ENCODE measurements at places on chromosomes 13 and 19. TPM values are rescaled to one million over a fixed set of nuclear protein-coding genes. Genes with fewer than 3 reads are reported as not detected.

GRCh38 chr13:59061621-59062020 is 1102.1 kb downstream of the DIAPH3 start:
- no peak overlapping the region for H3K27ac ChIP-seq
- H3K4me1 ChIP-seq, result no peaks in the 10 kb centered on the region
- no peak overlapping the region for H3K4me3 ChIP-seq
- no peak for DNase-seq
- no peaks in the 10 kb centered on the region for H3K36me3 ChIP-seq
- H3K27me3 ChIP-seq, result no peaks in the 10 kb centered on the region

DNA sequence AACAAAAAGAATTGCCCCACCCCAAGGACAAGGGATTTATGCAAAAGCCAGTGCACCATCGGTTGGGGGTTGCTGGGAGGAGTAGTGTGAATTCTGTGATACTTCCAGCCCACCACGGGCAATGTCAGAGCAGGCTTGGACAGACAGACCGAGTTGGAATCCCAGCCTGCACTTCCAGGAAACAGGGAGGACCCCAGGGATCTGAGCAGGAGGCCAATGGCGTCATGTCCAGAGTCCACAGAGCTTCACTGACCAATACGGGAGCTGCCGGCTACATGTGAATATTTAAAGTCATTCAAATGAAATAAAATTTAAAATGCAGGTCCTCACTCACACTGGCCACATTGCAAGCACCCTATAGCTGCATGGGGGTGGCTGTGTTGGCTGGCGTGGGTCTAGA is 10.9 kb downstream of the ZNRF4 start:
- no peak overlapping the region for H3K4me3 ChIP-seq
- H3K4me1 ChIP-seq, result no peaks in the 10 kb centered on the region
- DNase-seq, result no peak
- H3K27ac ChIP-seq, result no peak overlapping the region
- H3K36me3 ChIP-seq, result no peaks in the 10 kb centered on the region

DNA sequence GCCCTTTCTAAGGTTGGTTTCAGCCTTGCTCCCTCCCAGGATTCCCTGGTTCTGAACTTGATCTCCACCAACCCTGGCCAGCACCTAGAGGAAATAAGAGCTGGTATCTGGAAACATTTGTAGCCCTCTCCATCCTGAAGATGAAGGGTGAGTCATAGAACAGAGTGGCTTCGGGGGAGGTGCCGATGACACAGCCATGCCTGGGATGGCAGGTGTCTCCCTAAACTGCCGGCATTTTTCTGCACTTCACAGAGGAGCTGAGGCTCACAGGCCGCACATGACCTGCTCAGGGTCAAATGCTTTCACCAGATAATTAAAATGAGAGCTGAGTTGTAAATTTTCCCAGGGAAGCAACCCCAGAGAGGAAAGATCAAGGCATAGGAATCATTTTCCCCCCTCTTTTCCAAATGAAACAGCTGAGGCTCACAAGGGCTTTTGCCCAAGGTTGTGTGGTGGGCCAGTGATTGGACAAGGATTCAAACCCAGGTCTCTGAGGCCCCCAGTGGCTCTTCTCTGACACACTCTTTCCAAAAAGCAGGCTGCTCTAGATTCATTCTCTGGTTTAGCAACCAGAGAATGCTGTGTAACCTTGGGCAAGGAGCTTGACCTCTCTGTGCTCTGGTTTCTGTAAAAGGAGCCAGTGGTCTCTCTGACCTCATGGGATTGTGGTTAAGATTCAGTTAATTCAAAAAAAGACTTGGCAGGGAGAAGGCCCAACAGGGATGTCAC is 1.2 kb upstream of the SLC25A42 start:
- peaks cover 29% of the 10 kb centered on the region for H3K4me1 ChIP-seq
- H3K27ac ChIP-seq, result peak overlapping the region; percentile 50
- H3K27me3 ChIP-seq, result no peaks in the 10 kb centered on the region
- peak; percentile 70 for DNase-seq

- no peaks in the 10 kb centered on the region for H3K27me3 ChIP-seq
- H3K27ac ChIP-seq, result no peak overlapping the region
- no peak overlapping the region for H3K4me3 ChIP-seq
- no peak for DNase-seq
- no peaks in the 10 kb centered on the region for H3K36me3 ChIP-seq
These were observed 31.0 kb downstream of the RUBCNL start for GRCh38 chr13:46355901-46356590.

- no peak overlapping the region for H3K27ac ChIP-seq
- H3K4me1 ChIP-seq, result peaks cover 6% of the 10 kb centered on the region
- H3K36me3 ChIP-seq, result no peaks in the 10 kb centered on the region
- DNase-seq, result no peak
- H3K27me3 ChIP-seq, result no peaks in the 10 kb centered on the region
- no peak overlapping the region for H3K4me3 ChIP-seq
These were observed 45.1 kb upstream of the SPRY2 start for GRCh38 chr13:80386002-80386401.

DNA sequence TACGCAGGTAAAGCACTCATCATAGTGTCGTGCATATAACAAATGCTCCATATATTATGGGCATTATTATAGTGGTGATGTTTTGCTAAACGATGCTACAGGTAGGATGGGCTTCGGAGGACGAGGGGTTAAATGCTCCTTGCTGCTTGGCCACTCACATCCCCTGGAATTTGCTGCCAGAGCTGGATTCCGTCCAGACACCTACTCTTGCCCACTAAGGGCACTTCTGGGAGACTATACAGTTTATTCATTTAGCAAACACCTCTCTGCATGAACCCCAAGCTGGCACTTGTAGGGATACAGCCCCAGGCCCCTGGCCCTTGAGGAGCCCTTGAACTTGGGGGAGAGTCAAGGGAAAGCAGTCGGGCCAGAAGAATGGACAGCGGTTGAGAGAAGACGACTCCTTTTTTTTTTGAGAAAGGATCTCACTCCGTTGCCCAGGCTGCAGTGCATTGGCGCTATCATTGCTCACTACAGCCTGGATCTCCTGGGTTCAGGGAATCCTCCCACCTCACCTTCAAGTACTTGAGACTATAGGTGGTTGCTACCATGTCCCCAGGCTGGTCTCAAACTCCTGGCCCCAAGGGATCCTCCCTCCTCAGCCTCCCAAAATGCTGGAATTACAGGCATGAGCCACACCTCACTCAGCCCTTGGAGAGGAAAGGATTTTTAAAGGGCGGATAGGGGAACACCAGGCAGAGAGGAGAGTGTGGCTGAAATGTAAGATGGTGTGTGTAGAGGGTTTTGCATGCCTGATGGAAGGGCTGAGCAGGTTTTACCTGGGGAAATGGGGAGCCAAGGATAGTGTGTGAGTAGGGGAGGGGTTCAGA is 1.1 kb upstream of the MRPL34 start:
- peaks cover 18% of the 10 kb centered on the region for H3K4me1 ChIP-seq
- no peaks in the 10 kb centered on the region for H3K36me3 ChIP-seq
- H3K27me3 ChIP-seq, result no peaks in the 10 kb centered on the region
- peak overlapping the region; percentile 92 for H3K27ac ChIP-seq
- H3K4me3 ChIP-seq, result no peak overlapping the region

DNA sequence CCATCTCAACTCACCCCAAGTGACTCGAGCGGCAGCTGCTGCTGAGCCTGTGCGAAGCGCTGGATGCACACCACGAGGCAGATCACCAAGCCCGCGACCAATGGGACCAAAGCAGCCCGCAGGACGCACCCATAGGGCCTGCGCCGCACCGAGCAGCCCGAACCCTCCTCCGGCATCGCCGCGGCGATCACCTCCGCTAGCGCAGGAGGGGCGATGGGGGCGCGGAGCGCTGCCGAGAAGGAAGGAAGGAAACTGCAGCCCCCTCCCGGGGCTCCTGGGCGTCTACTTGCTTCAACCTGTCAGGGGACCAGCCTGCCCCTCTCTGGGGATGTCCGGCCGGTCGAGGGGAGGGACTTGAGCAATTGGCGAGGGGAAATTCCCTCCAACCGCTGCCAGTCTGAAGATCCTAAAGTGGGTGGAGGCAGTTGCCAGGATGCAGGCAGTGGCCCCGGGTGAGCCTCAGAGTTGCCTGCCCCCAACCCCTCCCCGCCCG is at the start of gene CD70:
CD70 (minus strand) TSS at position 324 of the 493 bp plus-strand sequence; CDS start at position 176, 148 bp downstream.
- peaks cover 27% of the 10 kb centered on the region for H3K4me1 ChIP-seq
- H3K4me3 ChIP-seq, result no peak within 1 kb of the TSS
- DNase-seq, result no peak
- H3K27ac ChIP-seq, result no peak within 1 kb of the TSS
- peaks cover 60% of the 10 kb centered on the region for H3K27me3 ChIP-seq

DNA sequence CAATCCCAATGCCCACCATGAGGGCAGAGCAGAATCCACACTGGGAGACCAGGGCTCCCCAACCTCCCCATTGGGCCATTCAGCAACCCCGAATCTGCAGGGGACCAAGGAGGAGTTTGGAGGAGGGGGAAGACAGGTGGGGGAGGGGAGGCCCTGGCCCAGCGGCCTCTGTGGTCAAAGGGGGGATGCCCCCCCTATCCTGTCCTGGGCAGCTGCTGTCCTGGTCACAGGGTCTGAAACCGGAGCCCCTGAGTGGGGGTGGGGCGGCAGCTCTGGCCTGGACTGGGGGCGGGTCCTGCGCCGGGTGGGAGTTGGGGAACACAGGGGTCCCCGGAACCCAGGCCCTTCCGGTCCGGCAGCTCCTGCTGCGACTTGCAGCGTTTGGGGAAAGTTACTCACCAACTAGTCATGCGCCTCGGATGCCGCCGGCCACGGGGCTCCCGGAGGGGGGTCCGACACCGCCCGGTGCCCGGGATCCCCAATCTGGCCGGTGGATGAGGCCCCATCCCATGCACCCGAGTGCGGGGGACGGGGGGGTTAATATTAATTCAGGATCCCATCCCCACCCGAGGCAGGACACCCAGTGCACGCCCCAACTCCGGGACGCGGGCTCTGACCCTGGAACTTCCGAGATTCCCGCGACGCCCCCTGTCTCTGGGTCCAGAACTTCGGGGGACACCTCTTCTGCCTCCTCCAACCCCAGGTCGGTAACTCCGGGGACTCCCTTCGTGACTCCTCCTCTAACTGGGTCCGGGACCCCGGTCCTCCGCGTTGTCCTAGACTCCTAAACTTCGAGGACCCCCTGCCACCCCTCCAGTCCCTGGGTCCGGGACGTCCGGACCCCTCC is 872 bp downstream of the HOMER3 start:
- DNase-seq, result peak; percentile 67
- peak overlapping the region; percentile 71 for H3K27ac ChIP-seq
- peaks cover 9% of the 10 kb centered on the region for H3K27me3 ChIP-seq
- no peaks in the 10 kb centered on the region for H3K4me1 ChIP-seq

GRCh38 chr19:10206226-10206885 is 11.6 kb upstream of the DNMT1 start:
- H3K27me3 ChIP-seq, result no peaks in the 10 kb centered on the region
- H3K4me1 ChIP-seq, result no peaks in the 10 kb centered on the region
- H3K4me3 ChIP-seq, result no peak overlapping the region
- peak; percentile 73 for DNase-seq
- peak overlapping the region; percentile 62 for H3K27ac ChIP-seq

GRCh38 chr13:60765700-60766411 is 368.8 kb downstream of the TDRD3 start:
- DNase-seq, result no peak
- no peaks in the 10 kb centered on the region for H3K36me3 ChIP-seq
- H3K27me3 ChIP-seq, result no peaks in the 10 kb centered on the region
- no peak overlapping the region for H3K4me3 ChIP-seq
- H3K4me1 ChIP-seq, result no peaks in the 10 kb centered on the region
- no peak overlapping the region for H3K27ac ChIP-seq

DNA sequence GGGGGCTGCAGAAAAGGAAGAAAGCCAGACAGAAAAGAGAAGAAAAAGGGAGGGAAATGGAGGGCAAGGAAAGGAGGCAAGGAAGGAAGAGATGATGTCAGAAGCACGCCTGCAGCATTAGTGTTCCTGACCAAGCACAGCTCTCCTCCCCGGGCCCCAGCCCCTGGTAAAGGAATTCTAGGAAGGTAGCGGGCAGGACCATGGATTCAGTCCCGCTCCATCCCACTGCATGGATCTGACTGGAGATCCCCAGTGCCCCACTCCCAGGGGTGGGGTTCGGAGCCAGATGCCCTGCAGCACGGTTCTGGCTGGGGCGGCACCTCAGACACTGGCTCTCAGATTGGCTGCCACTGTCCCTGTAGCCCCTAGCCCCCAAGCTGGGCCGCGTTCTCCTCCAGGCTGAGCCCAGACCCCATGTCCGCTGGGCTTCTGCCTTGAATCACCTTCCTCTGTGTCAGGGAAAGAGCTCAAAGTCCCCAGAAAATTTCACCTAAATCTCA is 59.8 kb downstream of the TSHZ3 start:
- no peaks in the 10 kb centered on the region for H3K4me1 ChIP-seq
- H3K36me3 ChIP-seq, result no peaks in the 10 kb centered on the region
- no peaks in the 10 kb centered on the region for H3K27me3 ChIP-seq
- no peak overlapping the region for H3K27ac ChIP-seq
- no peak overlapping the region for H3K4me3 ChIP-seq

DNA sequence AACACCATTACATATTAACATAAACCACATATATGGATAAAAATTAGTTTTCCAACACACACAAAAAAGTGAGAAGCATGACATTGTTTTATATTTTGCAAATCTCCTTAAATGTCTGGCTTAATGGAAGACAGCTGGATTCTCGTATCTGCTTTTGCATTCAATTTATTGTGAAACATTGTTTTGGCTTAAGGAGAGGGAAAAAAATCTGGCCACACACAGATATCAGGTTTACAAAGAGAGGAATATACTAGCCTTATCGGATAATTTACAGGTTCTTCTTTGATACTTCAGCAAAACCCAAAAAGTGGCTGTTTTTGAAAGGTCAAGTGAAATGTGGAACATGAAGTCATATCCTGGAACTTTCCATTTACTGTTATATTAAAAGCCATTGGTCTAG is 523.5 kb upstream of the ARGLU1 start:
- DNase-seq, result no peak
- no peaks in the 10 kb centered on the region for H3K36me3 ChIP-seq
- no peaks in the 10 kb centered on the region for H3K4me1 ChIP-seq
- no peaks in the 10 kb centered on the region for H3K27me3 ChIP-seq

DNA sequence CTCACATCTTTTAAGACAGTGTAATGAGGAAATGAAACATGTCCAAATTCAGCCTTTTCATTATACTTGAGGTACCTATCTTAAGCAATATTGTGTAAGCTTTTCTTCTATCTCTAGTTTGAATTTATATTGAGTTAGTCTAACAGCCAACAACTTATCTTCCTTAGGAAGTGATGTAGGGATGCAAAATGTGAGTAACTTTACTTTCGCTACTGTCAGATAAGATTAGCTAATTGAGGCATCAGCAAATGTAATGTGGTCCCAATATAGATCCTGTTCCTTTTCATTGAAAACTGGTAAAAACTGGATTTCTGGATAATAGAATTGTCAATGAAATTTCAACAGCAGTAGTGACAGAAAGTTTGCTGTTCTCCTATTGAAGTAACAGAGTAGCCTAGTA is 902.2 kb downstream of the GPC5 start:
- H3K4me1 ChIP-seq, result no peaks in the 10 kb centered on the region
- no peak for DNase-seq
- no peaks in the 10 kb centered on the region for H3K36me3 ChIP-seq
- H3K27me3 ChIP-seq, result no peaks in the 10 kb centered on the region
- no peak overlapping the region for H3K4me3 ChIP-seq
- H3K27ac ChIP-seq, result no peak overlapping the region

GRCh38 chr13:83024232-83024631 is 858.0 kb downstream of the SLITRK1 start:
- H3K27ac ChIP-seq, result no peak overlapping the region
- no peaks in the 10 kb centered on the region for H3K27me3 ChIP-seq
- no peaks in the 10 kb centered on the region for H3K4me1 ChIP-seq
- H3K36me3 ChIP-seq, result no peaks in the 10 kb centered on the region
- H3K4me3 ChIP-seq, result no peak overlapping the region

Gene LIM2
- not detected for total RNA-seq

Gene IZUMO4
- 5.2 TPM for total RNA-seq

Gene CD37
- total RNA-seq, result 59.0 TPM

Gene PDE4C
- 3.7 TPM for total RNA-seq

Gene PLPPR3
- total RNA-seq, result 1.6 TPM

All from left lung (tissue), 14 donors.